Activated CD4-positive, alpha-beta T cell treated with anti-CD3 and anti-CD28 coated beads, Interleukin-2, amount 10 ng/mL, durations not matched to agents 7 days and 5 days (primary cell): ENCODE measurements at places on chromosomes 4 and X.

- DNase-seq: no peak
Observed at GRCh38 chr4:70997036-70997435, 3.6 kb downstream of the DCK start.

DNA sequence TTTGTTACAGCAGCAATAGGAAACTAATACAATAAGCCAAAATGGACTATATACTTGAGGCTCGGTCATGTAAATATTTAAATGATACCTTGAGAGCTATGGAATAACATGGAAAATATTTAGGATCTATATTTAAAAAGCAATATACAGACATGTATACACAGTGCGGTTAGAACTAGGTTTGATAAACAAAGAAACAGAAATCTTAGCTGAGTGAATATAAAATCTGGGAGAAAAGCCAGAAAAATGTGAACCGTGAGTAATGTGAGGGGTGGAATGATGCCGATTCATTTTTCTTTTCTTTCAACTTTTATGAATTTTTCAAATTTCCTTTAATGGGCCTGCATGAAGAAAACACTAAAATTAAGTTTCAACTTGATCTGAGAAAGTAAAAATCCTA is 104.1 kb downstream of the ATXN3L start:
- DNase-seq: no peak

GRCh38 chr4:104416725-104417356 is 77.9 kb downstream of the CXXC4 start:
- DNase-seq: no peak

DNA sequence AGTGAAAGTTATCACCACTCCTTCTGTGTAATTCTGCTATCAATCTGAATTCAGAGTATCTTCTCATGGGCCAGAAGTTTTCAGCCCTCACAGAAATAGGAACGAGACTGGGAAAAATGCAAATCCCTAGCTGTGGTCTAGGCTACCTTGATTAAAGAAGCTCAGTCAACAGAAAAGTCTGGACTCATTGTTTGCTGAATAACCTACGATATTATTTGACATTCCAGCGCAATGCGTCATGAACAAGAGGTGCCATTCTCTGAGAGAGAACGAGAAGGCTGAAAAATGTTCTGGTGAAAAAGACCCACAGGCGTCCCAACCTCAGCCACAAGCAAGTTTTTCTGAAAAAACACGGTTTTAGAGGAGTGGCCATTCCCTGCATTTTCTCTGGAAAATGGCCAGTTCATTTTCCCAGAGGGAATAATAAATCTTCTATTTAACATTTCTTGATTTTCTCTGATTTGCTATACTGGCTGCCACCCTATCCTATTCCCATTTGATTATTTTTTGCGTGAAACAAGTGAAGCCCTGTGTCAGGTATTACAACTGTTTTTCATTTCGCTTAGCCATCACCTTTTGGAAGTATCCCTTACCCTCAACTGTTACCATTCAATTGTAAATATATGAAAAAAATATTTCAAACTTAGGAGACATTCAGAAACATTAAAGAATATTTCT is 1117.6 kb upstream of the PRKX start:
- no peak for DNase-seq

GRCh38 chr4:113881256-113881655 is 98.2 kb downstream of the ARSJ start:
- no peak for DNase-seq
